ENCODE measurements at places on chromosomes 4 and X.

DNA sequence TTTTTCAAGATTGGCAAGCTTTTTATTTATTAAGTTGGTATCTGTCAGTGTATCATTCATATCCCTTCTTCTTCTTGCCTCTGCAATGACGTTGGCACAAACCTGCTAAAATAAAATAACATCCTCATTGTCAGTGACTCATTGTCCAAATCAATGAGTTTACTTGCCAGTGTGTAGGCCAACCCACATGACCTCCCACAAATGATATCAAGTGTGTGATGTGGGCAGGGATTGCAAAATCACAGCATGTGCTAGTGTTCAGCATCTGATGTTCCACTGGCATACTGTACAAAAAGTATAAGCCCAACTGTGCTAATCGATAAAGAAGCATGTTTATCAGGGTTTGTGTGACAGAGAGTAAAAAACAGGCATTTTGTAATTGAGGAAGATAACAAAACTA lies 25.5 kb downstream of the GPAT3 start:
- no peak for DNase-seq

GRCh38 chr4:23584024-23584423 lies 305.8 kb downstream of the PPARGC1A start:
- DNase-seq, result peak; percentile 24

DNA sequence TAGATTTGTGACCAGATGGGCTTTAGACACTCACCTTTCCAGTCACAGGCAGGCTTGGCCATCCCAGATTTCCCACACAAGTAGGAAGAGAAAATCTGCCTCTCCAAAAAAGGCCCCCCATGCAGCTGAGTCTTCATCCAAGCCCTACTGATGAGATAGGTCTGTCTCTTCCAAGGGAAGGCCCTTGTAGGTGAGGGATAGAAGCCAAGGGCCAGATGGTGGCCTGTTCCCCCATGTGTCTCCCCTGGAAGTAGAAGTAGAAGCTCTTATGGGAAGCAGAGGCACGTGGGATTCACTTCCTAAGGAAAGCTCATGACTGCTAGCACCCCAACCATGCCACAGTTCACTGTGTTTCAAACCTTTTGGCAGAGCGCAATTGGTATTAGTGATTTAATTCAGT lies 81.5 kb downstream of the REPS2 start:
- DNase-seq, result no peak

GRCh38 chrX:68043713-68044438 lies 389.4 kb downstream of the OPHN1 start:
- DNase-seq, result no peak

DNA sequence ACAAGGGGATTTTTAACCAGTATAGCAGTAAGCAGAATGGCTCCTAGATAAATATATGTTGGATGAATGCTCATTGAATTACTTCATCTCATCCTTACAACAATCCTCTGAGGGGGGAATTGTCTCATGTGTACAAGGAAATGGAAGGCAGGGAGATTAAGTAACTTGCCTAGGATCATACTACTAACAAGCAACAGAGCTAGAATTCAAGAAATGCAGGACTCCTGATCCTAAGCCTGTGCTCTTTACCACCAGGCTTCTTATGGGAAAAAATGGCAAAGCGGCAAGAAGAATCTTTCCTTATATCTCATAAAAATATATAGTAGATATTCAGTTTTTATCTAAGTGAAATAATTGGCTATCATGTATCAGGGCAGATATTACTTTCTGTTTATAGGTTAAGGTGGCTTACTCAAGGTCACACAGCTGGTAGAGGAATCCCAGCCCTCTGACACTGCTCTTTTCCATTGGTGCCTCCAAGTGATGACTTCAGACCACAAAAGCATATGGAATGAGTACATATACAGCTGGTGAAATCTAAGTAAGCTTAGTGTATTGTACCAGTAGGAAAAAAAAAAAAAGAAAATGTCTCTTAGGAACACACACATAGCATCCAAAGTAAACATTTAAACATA lies 2.1 kb downstream of the ABHD18 start:
- DNase-seq, result no peak

- no peak for DNase-seq
Measured at GRCh38 chr4:97003715-97004114, 1139.6 kb downstream of the STPG2 start.

- DNase-seq, result no peak
Measured at GRCh38 chr4:188130355-188130754, 8.9 kb upstream of the TRIML1 start.

DNA sequence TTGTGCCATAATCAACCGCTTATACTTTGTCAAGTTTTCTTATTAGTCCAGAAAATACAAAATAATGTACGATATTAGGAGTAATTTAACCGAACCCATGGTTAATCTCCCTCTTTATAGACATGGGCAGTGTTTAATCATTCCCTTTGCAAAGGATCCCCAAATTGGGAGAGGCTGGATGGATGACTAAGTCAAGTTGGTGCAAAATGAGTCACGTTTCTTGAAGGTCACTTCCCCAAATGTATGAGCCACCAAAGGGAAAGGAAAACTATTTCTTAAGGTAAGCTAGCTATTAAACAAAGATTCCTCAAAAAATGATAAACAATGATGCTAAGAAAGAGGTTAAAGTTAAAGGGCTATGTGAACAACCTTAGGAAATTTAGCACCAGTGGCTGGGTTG lies 17.5 kb downstream of the MAML3 start:
- DNase-seq, result no peak
